ENCODE measurements at places on chromosomes 5 and 9.

DNA sequence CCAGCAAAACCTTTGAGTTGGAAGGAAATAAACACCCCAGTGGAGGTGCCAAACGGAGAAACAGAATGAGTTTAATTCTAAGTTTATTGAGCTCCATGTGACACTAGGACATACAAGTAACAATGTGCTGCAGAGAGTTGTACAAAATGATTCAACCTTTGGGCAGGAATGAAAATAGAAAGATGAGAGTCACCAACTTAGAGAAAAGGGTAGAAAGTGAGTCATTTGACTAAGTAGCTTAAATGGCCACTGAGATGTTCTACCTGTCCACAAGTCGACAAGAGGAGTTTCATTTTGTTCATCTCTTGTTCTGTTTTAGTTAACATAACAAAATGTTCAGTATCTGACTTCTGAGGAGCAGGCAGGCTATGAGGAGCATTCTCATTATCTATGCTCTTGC, 284.7 kb downstream of the NR2F1-AS1 start:
- no peak for DNase-seq

- no peak for DNase-seq
These were observed 37.4 kb downstream of the C9orf152 start for GRCh38 chr9:110170357-110171257.

DNA sequence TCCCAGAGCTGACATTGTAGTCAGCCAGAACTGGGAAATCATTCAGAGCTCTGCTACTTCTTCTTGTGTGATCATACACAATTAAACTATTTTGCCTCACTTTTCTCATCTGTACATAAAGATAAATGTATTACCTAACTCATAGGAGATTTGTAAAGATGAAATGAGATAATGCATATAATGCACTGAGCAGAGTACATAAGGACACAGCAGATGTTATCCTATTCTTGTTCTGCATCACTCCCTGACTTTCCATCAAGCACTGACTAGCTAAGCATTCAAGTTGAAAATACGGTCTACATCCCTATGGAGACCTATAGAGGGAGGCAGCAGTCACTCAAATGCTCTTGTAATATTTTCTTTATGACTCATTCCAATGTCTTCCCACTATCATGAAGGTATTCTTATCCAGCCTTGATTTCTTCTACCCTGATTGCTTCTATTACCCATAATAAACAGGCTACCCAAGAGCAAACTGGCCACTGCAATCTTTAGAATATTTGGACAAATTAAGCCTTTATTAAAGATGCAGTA, 16.3 kb upstream of the PRR16 start:
- peak; percentile 48 for DNase-seq

DNA sequence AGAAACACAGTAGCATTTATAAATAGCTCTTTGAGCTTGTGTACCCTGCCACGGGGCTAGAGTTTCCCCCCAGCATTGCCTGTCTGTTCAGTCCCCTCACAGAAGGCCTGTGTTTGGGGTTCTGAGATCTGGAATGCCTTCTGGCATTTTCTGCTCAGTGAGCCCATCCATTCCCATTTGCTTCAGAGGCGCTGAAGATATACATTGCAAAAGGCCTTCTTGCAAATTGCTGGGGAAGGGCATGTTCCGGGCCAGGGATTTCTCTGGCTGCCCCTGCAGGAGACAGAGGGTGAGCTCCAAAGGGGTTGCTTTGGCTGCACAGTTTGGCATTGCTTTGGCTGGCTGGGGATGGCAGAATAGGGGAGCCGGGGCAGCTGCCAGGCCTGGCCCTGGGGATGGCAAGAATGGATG, 308.4 kb downstream of the MSX2 start:
- DNase-seq: no peak

GRCh38 chr9:135910216-135910615, 2.9 kb upstream of the CAMSAP1 start:
- DNase-seq: no peak

GRCh38 chr5:106154280-106154716, 1516.4 kb downstream of the EFNA5 start:
- no peak for DNase-seq

- DNase-seq: no peak
These were observed 118.8 kb downstream of the ATPSCKMT start for GRCh38 chr5:10130881-10131280.

DNA sequence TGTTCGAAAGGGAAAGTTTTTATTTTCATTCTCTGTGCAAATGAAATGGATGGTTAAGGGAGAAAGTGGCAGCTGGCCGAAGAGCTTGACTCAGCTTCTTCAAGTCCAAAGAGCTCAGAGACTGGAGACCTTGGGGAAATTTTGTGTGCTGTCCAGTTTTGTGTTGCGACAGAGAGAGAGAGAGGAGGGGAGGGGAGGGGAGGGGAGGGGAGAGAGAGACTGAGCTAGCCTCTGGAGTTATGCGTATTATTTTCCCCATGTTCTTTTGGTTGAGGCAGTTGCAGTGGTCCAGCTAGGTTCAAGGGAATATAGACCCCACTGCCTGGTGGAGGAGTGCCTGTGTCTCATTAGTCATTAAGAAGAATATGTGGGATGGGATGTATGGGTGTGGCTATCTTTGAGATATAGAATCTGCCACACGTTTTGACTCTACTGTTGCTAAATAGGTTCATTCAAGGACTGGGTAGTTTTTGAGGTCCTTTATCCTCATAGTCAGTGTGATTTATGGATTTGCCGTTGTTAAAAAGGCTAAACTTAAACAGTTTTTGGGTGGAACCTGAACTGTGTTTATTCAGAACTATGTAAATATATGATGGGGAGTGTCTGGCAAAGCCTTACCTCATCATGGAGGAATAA, 69.7 kb downstream of the ARHGAP26 start:
- DNase-seq: no peak

GRCh38 chr9:80791836-80792235, 897.5 kb downstream of the TLE1 start:
- no peak for DNase-seq

DNA sequence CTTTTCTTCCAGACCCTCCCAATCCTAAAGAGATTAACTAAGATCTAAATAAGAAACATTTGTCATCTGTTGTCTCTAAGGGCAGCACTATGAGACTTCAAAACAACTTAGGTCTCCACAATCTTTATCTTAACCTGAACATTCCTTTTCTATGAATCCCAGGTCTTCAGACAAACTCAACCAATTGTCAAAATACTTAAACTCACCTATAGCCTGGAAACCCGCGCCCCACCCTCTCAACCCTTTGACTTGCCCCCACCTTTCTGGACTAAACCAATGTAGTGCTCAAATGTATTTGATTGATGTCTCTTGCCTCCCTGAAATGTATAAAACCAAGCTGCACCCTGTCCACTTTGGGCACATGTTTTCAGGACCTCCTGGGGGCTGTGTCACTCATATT, 76.5 kb upstream of the DMRT1 start:
- DNase-seq: no peak

GRCh38 chr5:39387293-39387692, 23.0 kb upstream of the C9 start:
- no peak for DNase-seq

- DNase-seq: no peak
These were observed 10.8 kb downstream of the NACC2 start for GRCh38 chr9:136084063-136084944.

Measured in RKO (cell line).